ENCODE measurements at places on chromosomes 5 and 9. TPM values are rescaled to one million over a fixed set of nuclear protein-coding genes. Genes with fewer than 3 reads are reported as not detected.

Gene CEL
- polyA plus RNA-seq, result 0.75 TPM

Gene ANKRD33B
- polyA plus RNA-seq, result 3.3 TPM

Gene GRIN3A
- not detected for polyA plus RNA-seq

Gene SPATA31A3
- not detected for polyA plus RNA-seq

Gene SPATA31E1
- 0.04 TPM for polyA plus RNA-seq

Gene SLC46A2
- polyA plus RNA-seq, result not detected

Gene ZNF366
- polyA plus RNA-seq, result not detected

Gene ELOVL7
- not detected for polyA plus RNA-seq

Gene ADRB2
- 2.7 TPM for polyA plus RNA-seq

Gene BAAT
- polyA plus RNA-seq, result not detected

Gene PCDHGA5
- polyA plus RNA-seq, result 1.3 TPM

Gene ANGPTL2
- 25.1 TPM for polyA plus RNA-seq

Gene TOR4A
- 28.4 TPM for polyA plus RNA-seq

Gene SPATA31A1
- polyA plus RNA-seq, result not detected

Gene PHF24
- 0.02 TPM for polyA plus RNA-seq

Gene PCDHA9
- polyA plus RNA-seq, result not detected

Gene COL15A1
- 3.1 TPM for polyA plus RNA-seq

Gene RAPGEF6
- polyA plus RNA-seq, result 5.8 TPM

Gene RPS14
- polyA plus RNA-seq, result 6,296 TPM
